A549 treated with ZK216348 at 1 μM for 4 hours (cell line): ENCODE measurements at places on chromosomes 1 and 21. TPM values are rescaled to one million over a fixed set of nuclear protein-coding genes. Genes with fewer than 3 reads are reported as not detected.

AADACL3 gene
- total RNA-seq, result not detected in 5 replicates

GJB4 gene
- total RNA-seq, result 0.05 to 0.11 TPM (median 0.09 TPM) in 4 of 5 replicates, not detected in the other

S100A7A gene
- not detected in 5 replicates for total RNA-seq

MAEL gene
- total RNA-seq, result not detected in 5 replicates

SLC45A1 gene
- 3.7 to 9.5 TPM (median 8.6 TPM) in 5 replicates for total RNA-seq

CYYR1 gene
- total RNA-seq, result not detected in 5 replicates

PTGFR gene
- not detected in 5 replicates for total RNA-seq

DIO1 gene
- not detected in 5 replicates for total RNA-seq

ANGPTL1 gene
- total RNA-seq, result not detected in 5 replicates
